ENCODE measurements at places on chromosomes 5 and 9.

- DNase-seq: no peak
These were observed 362.5 kb upstream of the CCNH start for GRCh38 chr5:87775228-87775627.

DNA sequence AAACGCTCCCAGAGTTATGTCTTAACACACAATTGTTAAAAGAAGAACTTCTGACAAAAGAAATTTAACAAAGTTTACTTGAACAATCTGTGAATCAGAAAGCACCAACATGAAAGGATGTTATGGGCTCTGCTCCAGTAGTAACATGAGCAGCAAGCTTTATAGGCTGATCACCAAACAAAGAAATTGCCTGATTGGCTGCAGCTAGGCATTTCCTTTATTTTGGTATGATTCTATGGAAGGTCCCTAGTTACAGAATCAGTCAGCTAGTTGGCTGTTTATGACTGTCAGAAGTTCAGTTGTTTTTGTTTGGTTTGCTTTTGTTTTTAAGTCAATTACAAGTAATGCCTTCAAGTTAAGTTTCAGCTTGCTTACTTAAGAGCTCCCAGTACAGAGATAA, 102.4 kb upstream of the SMC2 start:
- DNase-seq: no peak

DNA sequence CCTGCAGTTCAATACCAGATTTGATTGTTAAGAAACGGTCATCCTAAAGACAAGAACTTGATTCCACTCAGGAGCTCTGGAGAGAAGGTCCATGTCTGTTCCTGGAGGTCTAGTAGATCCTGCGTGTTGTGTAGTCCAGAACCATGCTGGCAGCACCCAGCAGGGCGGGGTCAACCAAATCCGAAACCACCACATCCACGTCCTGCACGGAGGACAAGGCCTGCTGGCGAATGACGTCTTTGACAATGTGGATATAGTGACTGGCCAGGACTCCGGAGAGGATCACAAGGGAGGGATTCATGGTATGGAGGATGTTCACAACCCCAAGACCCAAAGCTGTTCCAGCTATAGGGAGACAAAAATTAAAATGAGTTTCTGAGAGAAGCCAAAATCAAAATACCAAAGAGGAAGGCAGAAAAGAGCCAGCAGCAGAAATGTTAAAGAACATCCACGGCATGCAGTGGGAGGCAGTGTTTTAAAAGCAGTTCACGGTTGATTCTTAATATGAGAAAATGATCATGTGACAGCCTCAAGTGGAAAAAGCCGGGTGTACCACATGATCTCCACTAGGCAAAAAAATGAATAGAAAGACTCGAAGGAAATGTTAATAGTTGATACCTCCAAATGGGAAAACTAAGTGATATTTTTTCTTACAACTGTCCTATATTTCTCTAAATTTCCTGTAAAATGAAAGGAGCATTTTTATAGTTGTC, 26.7 kb downstream of the CLTA start:
- DNase-seq: no peak

DNA sequence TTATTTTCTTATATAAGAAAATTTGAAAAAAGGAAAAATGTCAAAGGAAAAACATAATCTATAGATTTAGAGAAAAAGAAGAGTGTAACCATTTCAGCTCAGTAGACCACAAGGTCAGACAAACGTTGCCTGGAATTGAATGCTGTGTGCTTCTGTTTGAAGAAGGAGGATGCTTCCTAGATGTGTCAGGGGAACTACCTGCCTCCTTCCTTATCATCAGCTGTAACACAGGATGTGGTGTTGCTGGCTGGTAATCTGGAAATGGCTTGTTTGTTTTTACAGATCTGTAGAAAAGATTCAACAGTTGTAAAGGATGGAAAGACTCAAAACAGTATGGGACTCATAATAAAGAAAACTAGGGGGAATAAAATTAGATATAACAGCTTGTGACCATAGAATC, 160.7 kb upstream of the MEF2C start:
- no peak for DNase-seq

DNA sequence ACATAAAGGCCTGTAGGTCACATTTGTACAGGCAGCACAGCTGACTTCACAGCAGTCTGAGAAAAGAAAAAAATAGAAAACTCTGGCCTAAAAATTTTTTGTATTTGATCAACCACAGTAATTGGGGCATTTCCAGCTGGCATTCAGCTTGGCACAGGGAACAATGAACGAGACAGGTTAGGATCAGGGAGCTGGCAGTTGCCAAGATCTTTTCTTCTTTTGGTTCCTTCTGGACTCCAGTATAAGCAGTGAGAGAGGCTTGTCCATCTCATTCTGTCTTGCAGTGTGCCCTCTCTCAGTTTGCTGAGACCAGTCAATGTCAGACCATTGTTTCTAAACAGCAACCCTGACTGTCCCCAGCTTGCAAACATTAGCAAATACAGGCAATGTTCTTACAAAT, 601.1 kb downstream of the TLR4 start:
- no peak for DNase-seq

DNA sequence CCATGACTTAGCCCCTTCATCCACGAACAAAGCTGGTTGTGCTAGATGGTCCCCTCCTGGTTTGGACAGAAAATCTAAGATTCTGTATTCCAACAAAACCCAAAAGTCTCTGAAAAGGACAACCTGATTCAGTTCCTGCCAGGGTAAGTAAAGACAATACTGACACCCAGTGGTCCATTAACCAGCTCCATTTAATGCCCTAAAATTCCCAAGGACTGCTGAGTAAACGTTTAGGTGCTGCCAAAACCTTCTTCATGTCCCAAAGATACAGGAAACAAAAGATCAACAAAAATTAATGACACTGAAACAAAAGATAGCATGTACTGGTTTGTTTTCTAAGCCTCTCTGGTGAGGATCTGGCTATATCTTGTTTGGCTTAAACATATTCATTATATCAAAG, 25.3 kb upstream of the PPP1R2B start:
- DNase-seq: no peak

DNA sequence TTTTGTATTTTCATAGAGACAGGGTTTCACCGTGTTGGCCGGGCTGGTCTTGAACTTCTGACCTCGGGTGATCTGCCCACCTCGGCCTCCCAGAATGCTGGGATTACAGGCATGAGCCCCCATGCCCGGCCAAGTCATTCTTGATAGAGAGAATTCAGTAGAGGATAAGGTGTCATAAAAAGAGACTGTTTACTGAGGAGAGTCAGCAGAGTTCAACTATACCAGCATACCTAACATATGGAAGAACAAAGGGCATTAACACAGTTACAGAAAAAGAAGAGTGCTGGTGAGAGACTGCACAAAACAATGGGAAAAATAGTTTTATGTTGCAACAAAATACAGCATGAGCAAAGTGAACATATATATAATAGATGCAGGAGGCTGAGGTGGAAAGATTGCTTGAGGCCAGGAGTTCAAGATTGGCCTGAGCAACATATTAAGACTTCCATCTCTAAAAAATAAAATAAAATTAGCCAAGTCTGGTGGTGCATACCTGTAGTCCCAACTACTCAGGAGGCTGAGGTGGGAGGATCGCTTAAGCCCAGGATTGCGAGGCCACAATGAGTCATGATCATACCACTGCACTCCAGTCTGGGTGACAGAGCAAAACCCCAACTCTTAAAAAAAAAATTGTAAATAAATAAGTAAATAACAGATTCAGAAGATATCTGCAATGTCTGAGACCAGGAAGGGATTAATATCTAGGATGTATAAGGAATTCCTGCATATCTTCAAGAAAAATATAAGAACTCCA, 19.5 kb downstream of the B4GALT1 start:
- DNase-seq: no peak

Measured in stimulated activated CD4-positive, alpha-beta T cell treated with anti-CD3 and anti-CD28 coated beads, Interleukin-1b, Interleukin-23, amount 100 ng/mL, for 1 hour (primary cell).